ENCODE measurements at places on chromosomes 6 and 20.

GRCh38 chr6:118618676-118619377 is 32.6 kb downstream of the CEP85L start:
- peak; percentile 35 for DNase-seq

GRCh38 chr6:43987838-43988439 is 139.3 kb downstream of the MRPL14 start:
- no peak for DNase-seq

DNA sequence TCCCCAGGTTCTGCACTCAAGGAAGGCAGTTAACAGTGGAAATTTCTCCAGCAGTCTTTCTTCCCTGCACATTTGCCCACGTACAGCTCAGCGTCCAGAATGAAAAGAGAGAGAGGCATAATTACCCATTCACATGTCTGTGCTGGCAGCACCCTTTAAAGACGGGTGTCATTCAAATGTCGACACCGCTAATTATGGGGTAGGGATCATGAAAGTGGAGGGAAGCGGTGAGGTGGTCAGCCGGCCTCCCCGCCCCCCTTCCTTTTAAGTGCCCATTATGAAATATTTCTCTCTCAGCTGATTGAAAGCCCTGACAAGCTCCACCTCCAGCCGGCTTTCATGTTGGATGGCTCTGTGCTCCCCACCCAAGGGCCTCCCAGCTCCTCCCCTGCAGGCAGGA is 246.1 kb downstream of the BMP7 start:
- no peak for DNase-seq

DNA sequence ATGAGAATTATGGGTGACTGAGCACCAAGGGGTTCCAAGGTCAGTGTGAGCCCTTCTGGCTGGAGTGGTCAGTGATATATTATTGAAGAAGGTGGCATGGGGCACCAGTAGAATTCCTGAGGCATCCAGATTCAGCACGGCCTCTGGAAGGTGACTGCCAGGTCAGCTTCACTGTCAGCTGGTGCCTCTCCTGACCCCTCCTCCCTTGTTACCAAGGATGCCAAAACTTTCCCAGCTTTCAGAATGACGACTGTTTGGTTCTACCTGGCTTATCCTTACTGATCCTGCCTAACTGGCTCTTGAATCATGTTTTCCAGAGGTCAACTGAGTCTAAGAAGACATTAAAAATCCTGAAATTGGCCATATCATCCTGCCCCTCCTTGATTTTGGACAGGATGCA is 189.2 kb upstream of the AGPAT4 start:
- no peak for DNase-seq

- DNase-seq, result no peak
Observed at GRCh38 chr20:58883241-58883691, 30.8 kb downstream of the GNAS start.

DNA sequence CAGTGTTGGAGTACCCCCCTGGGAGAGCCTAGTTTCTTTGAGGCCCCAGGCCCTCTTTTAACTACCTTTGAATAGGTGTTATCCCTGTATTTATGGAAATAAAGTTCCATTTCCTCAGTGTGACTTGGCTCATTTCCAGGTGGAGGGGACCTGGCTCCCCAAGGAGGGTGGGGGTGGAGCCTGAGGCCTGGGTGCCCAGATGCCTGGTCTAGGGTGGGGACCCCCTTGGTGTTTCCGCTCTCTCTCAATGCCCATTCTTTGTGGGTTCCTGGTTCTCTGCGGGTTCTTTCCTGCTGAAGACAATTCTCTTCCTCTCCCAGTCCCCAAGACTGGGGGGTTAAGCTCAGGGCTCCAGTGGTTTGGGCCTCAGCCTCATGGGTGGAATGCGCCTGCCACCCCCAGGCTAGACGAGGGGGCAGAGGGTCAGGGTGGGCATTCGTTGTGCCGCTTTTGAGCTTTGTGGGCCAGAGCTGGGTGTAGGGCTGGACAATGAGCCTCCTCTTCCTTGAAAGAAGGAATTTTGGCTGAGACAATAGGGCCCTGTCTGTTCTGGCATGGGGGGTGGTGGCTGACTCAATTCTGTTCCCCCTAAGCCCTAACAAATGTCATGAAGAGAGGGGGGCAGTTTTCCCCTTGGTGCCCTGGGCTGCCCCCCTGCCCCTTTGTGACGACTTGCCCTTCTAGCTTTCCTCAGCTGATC is 686 bp upstream of the EGFL8 start:
- no peak for DNase-seq

DNA sequence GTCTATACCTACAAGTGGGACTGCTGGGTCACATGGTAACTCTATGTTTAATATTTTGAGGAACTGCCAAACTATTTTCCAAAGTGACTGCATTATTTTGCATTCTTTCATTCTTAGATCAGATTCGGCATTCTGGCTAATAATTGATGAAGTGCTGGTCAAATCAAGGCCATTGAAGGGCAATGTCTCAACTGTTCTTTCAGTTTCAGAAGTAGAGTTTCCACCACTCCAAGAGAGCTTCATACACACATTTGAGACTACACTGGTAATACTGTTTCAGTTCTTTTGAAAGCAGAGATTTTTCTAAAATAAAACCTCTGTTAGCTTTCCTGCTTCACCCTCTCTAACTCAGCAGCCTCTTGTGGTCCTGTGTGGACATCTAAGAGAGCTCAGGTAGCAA is 154.5 kb downstream of the CFAP61 start:
- no peak for DNase-seq

DNA sequence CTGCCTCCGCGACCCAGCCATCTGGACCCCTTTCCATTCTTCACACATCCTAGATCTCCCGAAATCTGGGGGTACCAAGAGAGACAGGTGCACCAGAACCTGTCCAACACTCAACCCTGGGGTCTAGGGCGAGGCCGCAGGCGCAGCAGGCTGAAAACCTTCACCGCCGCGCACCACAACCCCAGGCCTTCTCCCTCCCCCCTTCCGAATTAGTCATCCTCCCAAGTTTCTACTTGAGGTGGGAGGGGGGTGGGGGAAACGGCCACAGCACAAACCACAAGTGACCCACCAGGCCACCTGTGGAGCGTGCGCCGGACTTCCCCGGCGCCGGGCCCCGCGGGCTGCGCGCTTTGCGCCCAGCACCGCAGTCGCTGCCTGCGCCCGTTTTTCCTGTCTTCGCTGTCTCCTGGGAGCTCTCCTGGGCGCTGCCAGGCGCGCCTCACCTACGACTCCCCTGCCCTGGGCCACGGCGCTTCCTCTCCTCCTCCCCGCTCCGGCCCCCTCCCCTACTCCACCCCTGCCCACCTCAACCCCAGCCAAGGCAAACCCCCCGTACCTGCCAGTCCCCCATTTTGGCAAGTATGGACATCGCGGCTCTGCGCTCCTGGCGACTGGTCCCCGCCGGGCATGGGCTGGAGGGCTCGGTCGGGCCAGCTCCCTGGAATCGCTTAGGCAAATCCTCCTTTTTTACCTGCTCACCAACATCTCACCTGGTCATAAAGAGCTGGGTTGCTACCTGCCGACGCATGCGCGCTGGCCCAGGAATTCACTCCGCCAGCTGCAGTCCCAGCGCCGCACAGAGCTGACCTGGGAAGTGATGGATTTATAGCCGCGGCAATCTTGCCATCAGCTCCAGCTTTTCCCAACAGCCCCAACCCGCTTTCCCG is 4.2 kb upstream of the TFAP2A start:
- no peak for DNase-seq

DNA sequence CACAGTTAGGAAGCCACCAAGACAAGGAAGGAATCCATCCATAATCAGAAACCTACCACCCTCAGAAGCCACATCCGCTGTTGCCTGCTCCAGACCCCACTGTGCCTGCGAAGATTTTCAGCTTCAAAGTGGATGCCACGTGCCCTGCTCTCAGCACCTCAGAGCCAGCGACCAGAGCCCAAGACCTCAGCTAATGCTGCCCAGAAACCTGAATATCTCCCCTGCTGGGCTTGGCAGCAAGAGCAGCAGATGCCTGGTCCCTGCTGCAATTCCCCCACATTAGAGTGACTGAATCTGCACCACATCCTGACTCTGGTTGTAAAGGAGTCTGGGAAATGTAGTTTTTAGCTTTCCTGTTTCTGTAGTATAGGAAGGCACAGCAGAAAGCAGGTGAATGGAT is 10.7 kb upstream of the ULBP3 start:
- DNase-seq, result no peak

- DNase-seq, result no peak
Observed at GRCh38 chr6:139256087-139256486, 35.7 kb downstream of the TXLNB start.

DNA sequence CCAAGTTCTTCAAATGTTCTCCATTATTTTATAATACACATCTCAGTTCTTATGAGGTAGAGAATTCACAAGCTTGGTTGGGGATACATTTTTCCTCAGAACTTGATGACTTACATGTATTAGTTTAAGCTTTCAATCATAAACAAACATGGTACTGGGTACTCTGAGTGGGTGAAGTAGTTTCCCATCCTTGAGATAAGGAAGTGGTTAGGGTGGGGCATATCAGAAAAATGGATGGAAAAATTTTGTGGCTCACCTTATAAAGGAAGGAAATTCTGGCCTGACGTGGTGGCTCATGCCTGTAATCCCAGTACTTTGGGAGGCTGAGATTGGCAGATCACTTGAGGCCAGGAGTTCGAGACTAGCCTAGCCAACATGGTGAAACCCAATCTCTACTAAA is 52.0 kb downstream of the CD164 start:
- DNase-seq, result no peak

GRCh38 chr20:39252035-39252434 is 289.9 kb downstream of the DHX35 start:
- no peak for DNase-seq

GRCh38 chr20:58349570-58349969 is 39.5 kb upstream of the VAPB start:
- DNase-seq, result no peak

- DNase-seq, result no peak
Observed at GRCh38 chr20:29876911-29877285, 1380.6 kb upstream of the DEFB115 start.

DNA sequence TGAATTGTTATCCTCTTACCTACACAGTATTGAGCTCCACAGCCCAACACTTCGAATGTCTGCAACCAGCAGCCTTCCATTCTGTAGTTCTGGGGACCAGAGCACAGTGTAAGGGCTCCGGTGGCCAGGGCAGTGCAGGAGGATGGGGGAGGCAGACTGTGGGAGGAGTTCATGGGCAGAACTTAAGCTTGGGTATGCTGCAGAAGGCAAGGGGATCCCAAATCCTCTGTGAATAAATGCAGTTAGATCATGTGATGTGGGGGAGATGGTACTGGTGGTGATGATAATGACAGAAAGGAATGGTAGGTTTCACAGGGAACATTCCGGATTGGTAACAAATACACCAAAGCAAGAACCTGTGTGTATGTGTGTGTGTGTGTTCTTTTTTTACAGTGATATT is 26.5 kb upstream of the CNKSR3 start:
- no peak for DNase-seq

Measured in activated CD8-positive, alpha-beta memory T cell treated with anti-CD3 and anti-CD28 coated beads for 1 hour (primary cell).